ENCODE measurements at places on chromosomes 6 and 20.

DNA sequence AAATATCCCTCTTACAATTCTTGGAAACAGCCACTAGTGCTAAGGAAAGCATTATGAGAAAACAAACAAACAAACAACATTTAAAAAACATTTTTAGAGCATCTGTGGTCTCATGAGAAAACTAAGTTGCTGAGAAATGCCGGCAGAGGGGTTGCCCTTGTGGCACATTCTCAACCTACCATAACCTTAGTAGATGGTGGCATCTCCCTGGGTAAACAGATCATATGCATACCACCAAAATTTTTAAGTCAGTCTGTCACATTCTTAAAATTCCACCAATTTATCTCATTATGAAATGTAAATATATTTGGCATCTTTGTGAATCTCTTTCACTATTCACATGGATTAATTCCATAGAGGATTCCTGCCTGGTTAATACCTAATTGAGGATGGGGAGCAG, 575.7 kb upstream of the MARCKS start:
- no peak for DNase-seq

DNA sequence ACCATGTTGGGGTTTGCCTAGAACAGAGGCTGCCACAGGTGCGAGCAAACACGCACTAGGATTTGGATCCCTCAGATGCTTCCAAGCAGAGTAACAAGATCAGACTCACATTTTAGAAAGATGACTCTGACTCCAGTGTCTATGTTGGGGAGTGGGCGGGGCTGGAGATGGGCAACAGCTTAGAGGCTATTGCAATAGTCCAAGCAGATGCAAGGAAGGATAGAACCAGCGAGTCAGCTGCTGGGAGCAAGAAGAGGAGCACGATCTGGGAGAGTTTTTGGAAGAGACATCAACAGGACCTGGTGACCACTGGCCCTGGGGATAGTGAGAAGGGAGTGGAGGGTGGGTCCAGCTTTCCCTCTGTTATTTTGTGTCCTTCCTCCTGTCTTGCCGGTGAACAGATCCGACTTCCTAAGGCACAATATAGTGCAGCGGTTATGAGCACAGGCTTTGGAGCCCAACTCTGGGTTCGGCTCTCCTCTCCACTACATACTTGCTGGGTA, 52.7 kb downstream of the FGD2 start:
- no peak for DNase-seq

DNA sequence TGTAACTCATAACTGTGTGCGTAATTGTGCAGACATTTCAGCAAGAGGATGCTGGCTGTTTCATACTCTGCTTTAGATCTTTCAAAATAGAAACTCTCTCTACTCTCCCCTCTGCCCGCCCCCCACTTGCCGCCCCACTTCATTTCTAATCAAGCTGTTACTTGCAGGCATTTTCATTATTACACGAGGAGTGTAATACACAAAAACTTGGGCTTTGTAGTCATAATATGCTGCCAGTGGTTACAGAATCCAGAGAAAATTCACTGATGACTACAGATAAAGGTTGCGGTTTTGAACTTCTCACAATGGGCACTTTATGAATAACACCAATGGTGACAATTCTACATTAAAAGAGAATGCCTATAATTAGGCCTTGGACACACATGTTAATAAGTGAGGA, 194.0 kb upstream of the POU3F2 start:
- no peak for DNase-seq

- no peak for DNase-seq
These were observed 19.0 kb downstream of the LYRM2 start for GRCh38 chr6:89619567-89619966.

GRCh38 chr6:10451828-10452509, 37.1 kb upstream of the TFAP2A start:
- DNase-seq: no peak

DNA sequence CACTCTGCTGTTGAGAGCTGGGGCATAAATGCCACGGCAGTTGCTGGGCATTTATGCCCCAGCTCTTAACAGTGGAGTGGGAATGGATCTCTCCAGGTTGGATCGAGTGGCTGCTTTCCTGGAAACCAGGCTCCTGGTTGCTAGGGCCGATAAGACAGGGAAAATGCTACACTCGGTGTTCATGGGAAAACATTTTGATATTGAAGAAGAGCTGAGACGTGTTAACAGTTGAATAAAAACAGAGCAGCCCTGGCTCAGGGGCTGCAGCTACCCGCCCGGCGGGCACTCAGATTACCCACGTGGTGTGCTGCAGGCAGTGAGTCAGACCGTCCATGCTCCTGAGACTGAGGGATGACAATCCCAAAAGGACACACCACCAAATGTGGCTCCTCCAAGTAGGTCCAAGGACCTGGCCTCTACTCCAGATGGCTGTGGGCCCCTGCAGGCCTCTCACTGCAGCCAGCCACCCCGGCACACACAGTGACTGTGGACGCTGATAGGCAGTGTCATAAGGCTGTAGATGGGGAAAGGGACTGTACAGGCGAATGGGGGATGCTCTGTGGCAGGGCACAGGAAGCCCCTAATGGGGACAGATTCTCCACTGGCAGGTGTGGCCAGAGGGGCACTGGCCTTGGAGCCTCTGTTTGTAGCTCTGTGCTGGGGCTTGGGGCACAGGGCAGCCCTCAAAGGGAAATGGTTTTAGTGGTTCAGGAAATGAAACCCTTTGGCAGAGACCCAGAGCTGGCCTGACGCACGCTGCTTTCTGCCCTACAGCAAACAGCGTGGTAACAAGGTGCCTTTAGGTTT, 237.8 kb downstream of the LY86 start:
- no peak for DNase-seq
